Activated CD4-positive, alpha-beta memory T cell treated with anti-CD3 and anti-CD28 coated beads for 36 hours (primary cell): ENCODE measurements at places on chromosomes 5 and 9. TPM values are rescaled to one million over a fixed set of nuclear protein-coding genes. Genes with fewer than 3 reads are reported as not detected.

DNA sequence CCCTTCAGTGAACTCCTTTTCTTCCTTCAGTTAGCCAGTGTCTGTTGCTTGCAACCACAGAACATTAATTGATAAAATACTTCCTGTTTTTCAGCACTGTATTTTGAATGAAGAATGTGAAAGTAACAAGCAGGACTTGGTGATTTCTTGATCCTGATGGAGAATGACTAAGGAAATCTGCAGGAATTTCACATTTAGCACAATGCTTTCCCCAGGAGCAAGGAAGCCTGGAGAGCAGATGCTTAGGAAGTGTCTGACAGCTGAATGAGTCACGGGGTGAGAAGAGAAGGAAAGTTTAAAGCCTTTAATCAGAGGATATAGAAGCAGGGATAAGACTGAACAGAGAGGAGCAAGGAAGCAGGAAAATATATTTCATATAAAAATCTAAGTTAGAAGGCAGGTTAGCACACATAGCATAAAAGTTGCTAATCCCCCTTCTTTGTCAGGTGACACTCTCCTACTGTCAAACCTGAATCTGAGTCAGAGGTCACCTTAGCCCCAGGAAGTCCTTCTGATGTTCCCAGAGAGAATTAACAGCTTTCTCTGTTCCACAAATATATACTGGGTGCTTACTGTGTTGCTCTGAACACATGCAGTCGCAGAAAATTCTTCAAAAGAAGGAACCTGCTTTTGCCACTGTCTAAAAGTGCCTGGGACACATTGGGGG, 59.7 kb downstream of the GNA14 start:
- no peak overlapping the region for H3K27ac ChIP-seq
- peaks cover 8% of the 10 kb centered on the region for H3K27me3 ChIP-seq
- H3K4me1 ChIP-seq = no peaks in the 10 kb centered on the region
- no peaks in the 10 kb centered on the region for H3K36me3 ChIP-seq
- no peak overlapping the region for H3K4me3 ChIP-seq

DNA sequence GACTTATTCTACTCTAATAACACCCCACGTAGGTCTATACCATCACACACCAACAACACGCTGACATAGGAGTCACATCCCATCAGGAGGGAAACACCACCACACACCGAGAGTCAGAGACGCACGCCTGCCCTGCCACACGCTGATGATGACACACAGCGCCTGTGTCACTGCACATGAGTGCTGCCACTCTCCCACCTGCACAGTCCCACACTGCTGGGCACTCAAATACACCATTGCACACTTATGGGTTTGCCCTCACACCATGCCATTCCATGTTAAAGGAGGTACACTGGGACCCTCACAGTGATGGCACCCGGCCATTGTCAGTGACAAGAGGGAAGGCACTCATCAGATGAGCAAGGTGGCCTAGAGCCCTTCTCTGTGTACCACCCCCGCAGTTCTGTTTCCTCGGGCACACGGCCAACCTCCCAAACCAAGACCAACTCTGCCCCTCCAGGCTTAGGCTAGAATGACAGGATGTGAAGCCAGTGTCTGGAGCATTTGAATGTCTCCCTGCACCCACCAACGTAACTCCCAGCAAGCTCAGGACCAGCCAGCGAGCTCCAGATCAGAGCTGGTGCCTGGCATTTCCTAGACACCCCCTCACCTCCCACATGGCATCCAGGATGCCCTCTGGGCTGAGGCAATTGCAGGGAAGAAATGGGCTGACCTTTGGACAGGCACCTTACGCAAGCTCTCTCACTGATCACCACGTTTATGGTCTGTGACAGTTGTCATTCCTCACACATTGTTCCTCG, 3.6 kb upstream of the CPLX2 start:
- peak; percentile 35 for DNase-seq
- peaks cover 4% of the 10 kb centered on the region for H3K36me3 ChIP-seq
- no peak overlapping the region for H3K4me3 ChIP-seq
- peaks cover 4% of the 10 kb centered on the region for H3K4me1 ChIP-seq

DNA sequence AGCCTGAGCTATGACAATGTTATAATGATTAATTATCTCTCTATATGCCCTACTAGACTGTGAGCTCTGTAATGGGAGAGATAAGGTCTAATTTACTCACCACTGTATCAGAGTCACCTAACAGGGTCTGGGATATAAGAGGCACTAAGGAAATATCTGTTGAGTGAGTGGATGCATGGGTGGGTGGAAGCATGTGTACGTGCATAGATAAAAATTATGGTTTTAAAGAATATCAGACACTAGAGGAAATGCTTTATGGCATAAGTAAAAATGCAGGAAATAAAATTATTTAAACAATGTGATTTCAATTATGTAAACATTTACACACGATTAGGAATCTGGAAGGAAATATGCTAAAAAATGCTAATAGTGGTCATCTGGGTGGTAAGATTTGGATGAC, 137.8 kb downstream of the SPOCK1 start:
- no peaks in the 10 kb centered on the region for H3K27me3 ChIP-seq
- no peak overlapping the region for H3K4me3 ChIP-seq
- no peak overlapping the region for H3K27ac ChIP-seq
- no peak for DNase-seq
- no peaks in the 10 kb centered on the region for H3K4me1 ChIP-seq

GRCh38 chr9:70557661-70558369, 143.4 kb upstream of the KLF9 start:
- no peaks in the 10 kb centered on the region for H3K36me3 ChIP-seq
- H3K4me1 ChIP-seq = peaks cover 14% of the 10 kb centered on the region
- no peak overlapping the region for H3K27ac ChIP-seq
- no peak overlapping the region for H3K4me3 ChIP-seq
- H3K27me3 ChIP-seq = no peaks in the 10 kb centered on the region

- no peak overlapping the region for H3K4me3 ChIP-seq
- no peak overlapping the region for H3K27ac ChIP-seq
- H3K36me3 ChIP-seq = no peaks in the 10 kb centered on the region
These were observed 209.9 kb downstream of the SEMA5A start for GRCh38 chr5:9335754-9336495.

- peaks cover 28% of the 10 kb centered on the region for H3K4me1 ChIP-seq
- peaks cover 2% of the 10 kb centered on the region for H3K36me3 ChIP-seq
- DNase-seq = no peak
- H3K27ac ChIP-seq = peak overlapping the region; percentile 33
These were observed 2.0 kb upstream of the RICTOR start for GRCh38 chr5:39076101-39076756.

- H3K36me3 ChIP-seq = no peaks in the 10 kb centered on the region
- no peak overlapping the region for H3K4me3 ChIP-seq
- H3K27me3 ChIP-seq = peaks cover 16% of the 10 kb centered on the region
- peaks cover 2% of the 10 kb centered on the region for H3K4me1 ChIP-seq
- H3K27ac ChIP-seq = no peak overlapping the region
These were observed 13.0 kb upstream of the RAD23B start for GRCh38 chr9:107270082-107270481.

DNA sequence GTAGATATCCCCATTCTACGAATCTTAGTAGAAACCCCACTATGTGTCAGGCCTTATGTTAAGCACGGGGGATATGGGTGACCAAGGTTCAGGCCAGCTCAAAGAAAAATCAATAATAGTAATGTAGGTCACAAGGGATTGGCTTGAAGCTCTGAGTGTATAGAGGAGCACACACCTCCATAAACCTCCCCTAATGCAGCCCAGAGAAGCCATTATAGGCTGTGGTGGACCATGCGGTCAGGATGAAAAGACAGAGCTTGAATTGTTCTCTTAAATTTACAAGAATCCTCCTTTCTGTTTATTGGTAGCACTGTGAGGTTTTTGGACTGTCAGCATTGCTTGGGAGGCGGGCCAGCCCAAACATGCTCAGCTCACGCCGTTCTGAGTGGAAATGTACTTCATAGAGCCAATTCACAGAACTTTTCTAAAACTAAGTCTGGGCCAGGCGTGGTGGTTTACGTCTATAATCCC, 9.1 kb downstream of the PDE6A start:
- H3K36me3 ChIP-seq = no peaks in the 10 kb centered on the region
- no peak overlapping the region for H3K27ac ChIP-seq
- peaks cover 19% of the 10 kb centered on the region for H3K27me3 ChIP-seq
- H3K4me1 ChIP-seq = peaks cover 14% of the 10 kb centered on the region
- DNase-seq = no peak

GRCh38 chr9:14192556-14192955, 121.4 kb downstream of the NFIB start:
- H3K4me1 ChIP-seq = no peaks in the 10 kb centered on the region
- DNase-seq = no peak
- H3K27ac ChIP-seq = no peak overlapping the region

GRCh38 chr5:108380531-108381349, 1.2 kb downstream of the FBXL17 start:
- peak; percentile 73 for DNase-seq
- peaks cover 18% of the 10 kb centered on the region for H3K36me3 ChIP-seq
- H3K4me1 ChIP-seq = peaks cover 34% of the 10 kb centered on the region

- H3K36me3 ChIP-seq = peaks cover 45% of the 10 kb centered on the region
- peaks cover 69% of the 10 kb centered on the region for H3K4me1 ChIP-seq
- H3K27me3 ChIP-seq = no peaks in the 10 kb centered on the region
These were observed 44.4 kb upstream of the ANKDD1B start for GRCh38 chr5:75566710-75567309.

DNA sequence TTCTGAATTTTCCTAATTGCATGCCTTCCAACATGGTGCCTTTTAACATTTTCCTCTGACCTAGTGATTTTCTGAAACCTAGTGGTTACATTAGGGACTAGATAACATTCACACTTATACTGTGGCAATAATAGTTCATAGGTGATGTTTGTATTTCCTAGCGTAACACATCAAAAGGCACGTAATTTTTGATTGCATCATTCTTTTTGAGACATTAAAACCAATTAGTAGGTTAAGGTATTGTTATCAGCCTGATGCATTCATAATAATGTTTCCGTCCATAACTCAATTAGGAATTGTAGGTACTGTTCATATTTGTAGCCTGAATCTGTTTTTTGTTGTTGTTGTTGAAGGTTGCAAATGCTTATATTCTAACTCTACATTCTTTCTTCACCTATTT, 192.4 kb downstream of the ANXA1 start:
- H3K36me3 ChIP-seq = no peaks in the 10 kb centered on the region
- no peak overlapping the region for H3K27ac ChIP-seq
- no peaks in the 10 kb centered on the region for H3K4me1 ChIP-seq
- H3K4me3 ChIP-seq = no peak overlapping the region
- H3K27me3 ChIP-seq = no peaks in the 10 kb centered on the region

DNA sequence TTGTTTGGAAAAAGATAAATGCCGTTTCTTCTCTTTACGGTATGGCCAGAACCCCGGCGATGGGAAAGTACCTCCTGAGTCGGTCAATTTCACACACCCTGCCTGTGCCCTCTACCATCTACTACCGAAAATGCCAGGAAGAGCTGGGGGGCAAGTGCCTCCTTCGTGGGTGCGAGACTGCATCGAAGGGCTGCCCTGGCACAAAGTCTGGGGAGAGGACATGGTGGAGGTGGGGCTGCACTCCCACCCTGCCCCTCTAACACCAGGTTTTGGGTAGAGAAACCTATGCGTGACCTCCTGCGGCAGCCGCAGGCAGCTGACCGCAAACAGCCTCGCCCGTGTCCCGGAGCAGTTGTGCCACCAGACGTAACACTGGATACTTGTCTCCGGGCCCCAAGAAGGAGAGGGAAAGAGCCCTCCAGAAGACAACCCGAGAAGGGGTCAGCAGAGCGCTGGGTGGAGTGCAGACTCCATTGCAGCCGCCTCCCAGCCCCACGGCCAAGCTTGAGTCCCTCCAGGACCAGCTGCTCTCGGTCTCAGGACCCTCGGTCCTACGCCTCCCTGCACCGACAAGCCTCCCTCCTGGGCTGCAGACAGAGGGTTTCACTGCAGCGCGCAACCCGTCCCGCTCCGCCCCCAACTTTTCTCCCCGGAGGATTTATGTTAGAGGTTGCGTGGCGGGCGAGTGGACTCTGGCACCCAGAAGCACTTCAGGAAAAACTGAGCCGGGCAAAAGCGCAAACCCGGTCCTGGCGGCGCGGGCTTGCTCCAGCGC, 823 bp upstream of the PRDM6 start:
- H3K27me3 ChIP-seq = peaks cover 72% of the 10 kb centered on the region
- H3K4me3 ChIP-seq = no peak overlapping the region
- H3K4me1 ChIP-seq = peaks cover 22% of the 10 kb centered on the region
- H3K27ac ChIP-seq = peak overlapping the region; percentile 60
- DNase-seq = no peak
- no peaks in the 10 kb centered on the region for H3K36me3 ChIP-seq

DNA sequence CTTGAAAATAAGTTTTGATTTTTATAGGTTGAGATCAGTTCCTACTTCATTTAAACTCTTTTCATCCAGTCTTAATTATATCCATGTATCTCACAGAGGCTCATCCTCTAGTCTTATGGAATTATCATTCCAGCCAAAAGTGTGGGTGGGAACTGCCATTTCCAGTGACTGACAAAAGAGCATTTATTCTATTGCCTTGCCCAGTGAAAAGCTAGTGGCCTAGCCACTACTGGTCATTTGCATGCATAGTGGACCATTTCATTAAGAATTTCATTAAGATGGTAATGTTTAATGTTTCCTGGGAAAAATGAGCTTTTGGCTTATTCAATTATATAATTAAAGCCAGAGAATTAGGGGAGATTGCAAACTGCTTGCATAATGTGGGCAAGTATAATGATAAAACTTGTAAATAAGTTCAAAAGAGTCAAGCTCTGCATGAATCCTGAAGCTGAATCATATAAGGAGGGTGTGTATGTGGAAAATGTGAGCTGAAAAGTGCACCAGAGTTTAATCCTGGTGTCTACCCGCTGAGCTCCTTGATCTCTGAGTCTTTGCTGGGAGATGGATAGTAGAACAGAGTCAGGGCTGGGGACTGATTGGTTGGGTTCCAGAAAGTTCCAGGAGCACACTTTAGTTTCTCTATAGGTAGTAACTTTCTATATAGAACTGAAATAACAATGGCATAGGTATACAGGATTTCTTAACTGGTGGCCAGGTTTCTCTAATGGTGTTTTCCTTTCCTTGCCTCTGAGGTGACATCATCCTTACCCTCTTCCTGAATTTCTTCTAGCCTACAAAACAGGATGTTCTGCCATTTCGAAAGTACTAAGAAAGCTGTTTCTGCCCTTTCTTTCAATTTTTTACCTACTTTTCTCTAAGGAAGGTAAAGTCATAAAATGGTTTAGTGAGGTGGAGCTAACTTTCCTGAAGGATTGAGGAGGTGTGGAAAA, 78.5 kb downstream of the KIF4B start:
- no peak for DNase-seq
- no peaks in the 10 kb centered on the region for H3K4me1 ChIP-seq
- no peaks in the 10 kb centered on the region for H3K36me3 ChIP-seq
- H3K27ac ChIP-seq = no peak overlapping the region

GRCh38 chr5:64811050-64811640, 42.4 kb downstream of the CWC27 start:
- no peak for DNase-seq
- peaks cover 13% of the 10 kb centered on the region for H3K36me3 ChIP-seq
- no peak overlapping the region for H3K4me3 ChIP-seq
- no peaks in the 10 kb centered on the region for H3K27me3 ChIP-seq
- no peak overlapping the region for H3K27ac ChIP-seq

Gene MLANA
- not detected for total RNA-seq

Gene PIK3R1
- 35.3 TPM for total RNA-seq

Gene STPG3
- total RNA-seq = not detected

Gene SPATA9
- total RNA-seq = not detected

Gene TNC
- total RNA-seq = 0.52 TPM

Gene ENTPD8
- not detected for total RNA-seq

Gene PCDHGA12
- not detected for total RNA-seq
